Activated CD4-positive, alpha-beta T cell treated with anti-CD3 and anti-CD28 coated beads for 48 hours (primary cell): ENCODE measurements at places on chromosomes 7 and 10.

GRCh38 chr10:7481368-7481765, 70.5 kb upstream of the SFMBT2 start:
- no peak for DNase-seq

- DNase-seq = no peak
These were observed 66.5 kb upstream of the TCF7L2 start for GRCh38 chr10:112883360-112884178.

- DNase-seq = no peak
These were observed 148.4 kb downstream of the GRID1 start for GRCh38 chr10:86218160-86218559.

GRCh38 chr10:73601486-73601921, 10.4 kb upstream of the USP54 start:
- no peak for DNase-seq

DNA sequence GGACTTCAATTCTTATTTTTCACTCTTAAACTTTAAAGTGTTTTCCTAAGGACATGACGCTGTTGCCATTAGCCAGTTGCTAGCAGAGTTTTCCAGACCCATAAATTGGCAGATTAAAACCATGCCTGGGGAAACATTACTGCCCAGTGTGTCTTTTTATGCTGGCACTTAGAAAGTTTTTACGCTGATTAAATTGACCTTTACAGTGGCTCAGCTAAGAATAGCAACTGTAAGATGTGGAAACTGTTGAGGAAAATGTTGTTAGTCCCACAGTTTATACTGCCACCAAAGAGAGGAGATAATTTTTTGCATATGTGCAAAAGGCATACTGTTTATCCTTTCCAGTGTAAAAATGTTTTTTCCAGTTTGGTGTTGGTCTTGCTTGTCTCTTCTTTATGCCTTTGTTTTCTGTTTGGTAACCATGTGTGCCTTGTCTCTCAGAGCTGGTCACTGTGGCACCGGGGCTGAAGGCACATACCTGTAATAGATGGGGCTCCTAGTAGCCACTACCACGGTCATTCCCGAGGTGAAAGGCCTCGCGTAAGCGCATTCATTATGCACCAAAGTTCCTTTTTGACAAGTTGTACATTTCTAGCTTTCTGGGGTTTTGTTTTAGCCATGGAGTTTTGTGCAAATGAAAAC, 45.3 kb downstream of the CYP17A1 start:
- no peak for DNase-seq

GRCh38 chr7:128792471-128793180, 858 bp downstream of the CCDC136 start:
- DNase-seq = no peak

DNA sequence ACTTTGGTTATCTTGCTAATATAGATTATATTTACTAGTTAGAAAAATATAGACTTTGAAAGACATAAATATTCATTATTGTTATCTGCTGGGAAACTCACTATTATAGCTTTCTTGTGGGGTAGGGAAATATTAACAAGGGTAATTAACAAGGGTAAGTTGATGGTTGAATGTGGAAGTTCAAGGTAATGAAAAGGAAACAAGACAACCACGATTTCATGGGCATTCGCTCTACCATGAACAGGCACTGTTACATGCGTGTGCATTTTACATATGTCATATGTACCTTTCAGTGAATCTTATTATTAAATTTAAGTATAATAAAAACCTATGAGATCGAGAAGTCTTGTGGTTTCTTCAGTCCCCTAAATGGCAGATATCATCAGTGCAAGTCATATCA, 251.0 kb upstream of the IMMP2L start:
- DNase-seq = no peak

GRCh38 chr10:52322936-52323335, 8.9 kb downstream of the DKK1 start:
- DNase-seq = no peak

DNA sequence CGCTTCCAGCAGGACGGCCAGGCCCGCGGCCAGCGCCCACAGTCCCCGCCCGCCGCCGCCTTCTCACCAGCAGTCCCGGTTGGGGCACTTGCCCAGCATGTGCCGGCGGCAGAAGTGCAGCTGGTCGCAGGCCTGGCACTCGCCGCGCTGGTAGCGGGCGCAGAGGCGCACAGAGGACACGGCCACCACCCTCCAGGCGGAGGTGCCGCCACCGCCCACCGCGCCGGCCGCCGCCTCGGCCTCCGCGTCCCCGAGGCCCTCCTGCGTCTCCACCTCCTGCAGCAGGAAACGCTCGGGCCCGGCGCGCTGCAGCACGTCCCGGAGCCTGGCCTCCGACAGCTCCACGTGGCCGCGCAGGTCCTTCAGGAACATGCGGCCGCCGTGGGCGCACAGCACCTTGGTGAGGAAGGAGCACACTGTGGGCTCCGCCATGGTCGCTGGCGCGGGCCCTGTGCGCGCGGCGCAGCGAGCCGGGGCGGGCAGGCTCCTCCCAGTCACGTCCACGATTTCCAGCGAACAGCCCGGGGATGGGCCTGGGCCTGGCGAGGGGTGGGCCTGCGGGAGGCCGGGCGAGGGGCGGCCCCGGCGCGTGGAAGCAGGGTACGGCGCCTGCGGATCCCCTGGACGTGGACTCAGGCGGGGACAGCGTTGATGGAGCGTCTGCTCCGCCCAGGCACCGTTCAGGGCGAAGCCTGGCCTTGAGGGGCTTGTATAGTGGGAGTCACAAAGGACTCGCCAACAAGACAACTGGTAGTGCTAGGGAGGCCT, at the start of gene ZC3HAV1L:
Gene ZC3HAV1L, minus strand, starts transcription at position 457 of the 768 bp plus-strand sequence. Its CDS starts 25 bp downstream, at position 432.
- DNase-seq = peak; percentile 81

GRCh38 chr10:68023292-68023691, 51.8 kb downstream of the HERC4 start:
- DNase-seq = no peak

GRCh38 chr10:7233259-7233991, 177.4 kb downstream of the SFMBT2 start:
- DNase-seq = no peak

DNA sequence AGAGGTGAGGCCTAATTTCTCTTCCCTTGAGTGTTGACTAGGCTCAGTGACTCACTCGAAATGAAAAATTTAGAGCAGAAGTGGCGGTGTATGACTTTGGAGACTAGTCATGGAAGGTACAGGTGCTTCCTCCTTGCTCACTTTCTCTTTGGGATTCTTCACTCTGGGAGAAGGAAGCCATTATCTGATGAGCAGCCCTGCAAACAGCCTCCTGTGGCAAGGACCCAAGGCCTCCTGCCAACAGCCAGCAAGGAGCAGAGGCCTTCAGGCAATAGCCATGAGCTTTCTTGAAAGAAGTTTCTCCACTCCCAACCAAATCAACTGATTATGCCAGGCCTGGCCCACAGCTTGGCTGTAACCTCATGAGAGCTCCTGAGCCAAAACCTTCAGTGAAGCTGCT, 369.6 kb upstream of the VWC2 start:
- no peak for DNase-seq

DNA sequence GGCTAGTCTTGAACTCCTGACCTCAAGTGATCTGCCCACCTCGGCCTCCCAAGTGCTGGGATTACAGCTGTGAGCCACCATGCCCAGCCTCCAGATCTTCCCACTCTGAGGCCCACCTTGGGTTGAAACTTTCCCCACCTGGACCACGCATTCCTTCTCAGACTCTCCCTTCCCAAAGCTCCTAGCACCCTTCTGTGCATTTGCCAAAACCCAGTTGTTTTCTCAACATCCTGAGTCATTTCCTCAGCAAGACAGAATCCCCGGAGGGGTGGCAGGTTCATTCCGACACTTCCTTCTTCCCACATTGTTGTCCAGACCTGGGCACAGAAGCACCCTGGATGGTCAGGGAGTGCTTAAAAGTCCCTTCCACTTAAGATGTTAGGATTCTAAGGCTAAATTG, 28.9 kb downstream of the BAG3 start:
- no peak for DNase-seq

GRCh38 chr10:35503578-35503977, 101.6 kb upstream of the GJD4 start:
- no peak for DNase-seq

DNA sequence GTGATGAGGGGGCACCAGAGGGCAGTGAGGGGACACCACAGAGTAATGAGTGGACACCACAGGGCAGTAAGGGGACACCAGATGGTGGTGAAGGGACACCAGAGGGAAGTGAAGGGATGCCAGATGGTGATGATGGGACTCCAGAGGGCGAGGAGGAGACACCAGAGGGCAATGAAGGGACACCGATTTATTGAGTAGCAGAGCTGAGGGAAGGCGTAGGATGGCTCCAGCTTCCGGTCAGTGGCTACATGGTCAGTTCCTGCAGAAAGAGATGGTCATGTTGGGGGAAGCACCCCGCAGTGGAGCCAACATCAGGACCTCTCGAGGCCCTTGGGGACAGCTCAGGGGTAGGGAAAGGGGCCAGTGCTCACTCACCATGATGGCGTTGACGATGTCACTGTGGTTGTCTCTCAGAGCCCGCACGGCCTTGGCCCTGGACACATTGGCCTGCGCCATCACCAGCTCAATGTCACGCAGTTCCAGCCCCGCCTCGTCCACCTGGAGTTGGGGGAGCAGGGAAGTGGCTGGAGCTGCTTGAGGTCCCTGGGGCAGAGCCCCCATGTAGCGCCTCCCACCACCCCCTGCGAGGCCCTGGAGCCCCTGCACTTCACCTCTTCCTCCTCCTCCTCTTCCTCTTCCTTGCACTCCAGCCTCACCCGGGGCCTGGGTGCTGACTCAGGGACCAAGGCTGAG, 8.4 kb downstream of the NACAD start:
- DNase-seq = no peak

DNA sequence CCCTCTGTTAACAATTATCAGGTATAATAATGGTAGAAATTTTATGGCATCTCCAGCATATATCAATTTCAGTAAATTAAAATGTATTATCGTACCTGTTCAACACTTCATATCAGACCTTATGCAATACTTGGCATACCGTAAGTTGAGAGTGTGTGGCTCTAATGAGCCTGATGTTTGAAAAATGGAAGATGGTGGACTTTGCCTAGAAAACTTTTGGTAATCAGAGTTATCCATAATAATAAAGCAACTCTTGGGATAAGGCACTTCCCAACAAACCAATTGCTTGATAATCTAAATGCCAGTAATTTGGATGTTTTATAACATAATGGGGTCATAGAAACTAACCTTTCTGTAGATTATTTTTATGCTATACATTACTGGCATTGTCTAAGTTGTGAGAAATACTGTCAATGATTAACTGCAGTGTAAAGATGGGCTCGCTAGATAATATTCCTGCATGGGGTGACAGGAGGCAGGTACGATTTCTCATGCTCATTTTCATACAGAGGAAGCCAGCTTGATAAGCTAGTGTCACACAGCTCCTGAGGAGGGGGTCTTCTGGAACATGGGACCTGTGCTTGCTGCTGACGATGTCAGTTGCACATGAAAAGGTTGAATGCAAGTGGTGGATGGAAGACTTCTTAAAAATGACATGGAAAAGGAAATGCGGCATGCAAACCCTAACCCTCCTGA, 27.8 kb upstream of the DMBT1 start:
- DNase-seq = no peak

DNA sequence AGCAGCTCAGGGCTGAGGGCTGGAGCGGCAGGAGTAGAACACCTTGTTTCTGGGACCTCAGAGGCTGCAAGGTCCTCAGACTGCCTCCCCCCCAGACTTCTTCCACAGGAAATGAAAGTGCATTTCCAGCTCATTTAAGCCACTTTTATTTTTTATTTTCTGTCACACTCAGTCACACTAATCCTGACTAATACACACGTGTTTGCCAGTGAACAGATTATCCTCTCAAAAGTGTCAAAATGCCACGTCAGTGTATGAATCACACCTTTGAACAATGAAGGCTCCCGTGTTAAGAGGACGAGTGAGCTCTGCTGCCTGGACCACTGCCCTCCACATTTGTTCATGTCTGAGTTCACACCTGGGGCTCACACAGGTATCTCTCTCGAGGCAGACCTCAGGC, 488.5 kb downstream of the DNAJB6 start:
- DNase-seq = peak; percentile 24

DNA sequence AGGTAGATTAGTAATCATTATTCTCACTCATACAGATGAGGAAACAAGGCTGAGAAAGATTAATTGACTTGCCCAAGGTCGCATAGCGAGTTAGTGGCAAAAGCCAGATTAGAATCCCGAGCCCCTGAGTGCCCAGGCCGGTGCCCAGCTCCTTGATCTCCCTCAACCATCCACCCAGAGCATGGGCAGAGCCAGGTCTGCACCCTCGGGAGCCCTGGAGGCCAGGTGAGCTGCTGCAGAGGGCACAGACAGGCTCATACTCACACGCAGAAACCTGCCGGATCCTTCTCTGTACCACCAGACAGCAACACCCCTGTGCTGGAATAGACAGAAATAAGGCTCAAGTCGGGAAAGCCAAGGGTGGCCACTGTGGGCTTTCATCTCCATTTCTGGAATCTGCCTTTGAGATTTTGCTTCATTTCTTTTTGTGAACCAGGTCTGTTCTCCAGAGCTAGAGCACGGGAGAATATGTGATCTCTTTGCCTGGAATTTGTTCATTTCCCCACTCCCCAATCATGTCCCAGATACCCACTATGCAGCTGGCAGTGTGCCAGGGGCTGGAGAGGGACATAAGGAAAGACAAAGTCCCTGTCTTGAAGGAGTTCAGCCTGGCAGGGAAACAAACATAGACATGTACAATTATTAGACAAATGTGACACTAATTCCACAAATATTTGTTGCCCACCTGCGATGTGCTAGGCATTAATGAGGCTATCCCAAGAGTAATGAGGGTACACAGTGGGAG, 5.5 kb downstream of the AFAP1L2 start:
- no peak for DNase-seq

GRCh38 chr7:158102897-158103296, 484.7 kb downstream of the PTPRN2 start:
- no peak for DNase-seq

- DNase-seq = no peak
These were observed 140.3 kb downstream of the MAPK8 start for GRCh38 chr10:48446785-48447184.

GRCh38 chr7:112692333-112692732, 97.9 kb downstream of the TMEM168 start:
- DNase-seq = no peak

GRCh38 chr7:244974-245373, 45.0 kb upstream of the FOXL3 start:
- no peak for DNase-seq

DNA sequence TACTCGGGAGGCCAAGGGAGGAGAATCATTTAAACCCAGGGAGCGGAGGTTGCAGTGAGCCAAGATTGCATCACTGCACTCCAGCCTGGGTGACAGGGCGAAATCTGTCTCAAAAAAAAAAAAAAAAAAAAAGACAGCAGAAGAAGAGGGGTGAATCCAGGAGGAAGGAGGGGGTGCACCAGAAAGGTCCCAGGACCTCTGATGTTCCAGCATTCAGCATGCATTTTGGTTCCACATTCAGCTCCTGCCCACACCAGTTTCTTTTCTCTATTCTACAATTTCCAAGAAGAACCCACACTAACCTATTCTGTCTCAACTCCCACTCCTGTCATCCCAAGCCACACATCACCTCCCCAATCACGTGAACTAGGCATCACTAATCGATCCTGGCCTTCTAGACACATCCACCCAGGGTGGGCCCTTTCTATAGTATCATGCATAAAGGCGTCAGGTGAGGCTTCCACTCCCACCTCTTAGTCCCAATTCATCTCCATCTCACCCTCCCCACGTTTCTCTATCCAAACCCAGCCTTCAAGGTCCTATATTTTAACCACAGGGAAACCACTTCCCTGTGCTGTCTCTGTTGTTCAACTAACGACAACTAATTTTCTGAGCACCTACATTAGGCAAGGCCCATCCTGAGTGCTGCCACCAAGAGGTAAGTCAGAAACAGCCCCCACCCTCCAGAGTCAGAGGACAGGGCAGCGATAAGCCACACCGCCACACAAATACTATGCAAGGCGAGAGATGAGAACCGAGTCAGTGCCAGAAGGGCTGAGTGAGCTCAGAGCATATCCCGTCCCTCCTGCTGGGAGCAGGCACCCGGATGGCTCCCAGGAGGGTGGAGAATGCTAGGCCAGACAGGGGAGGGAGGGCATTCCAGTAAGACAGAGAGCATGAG, 2.2 kb downstream of the ANXA11 start:
- DNase-seq = peak; percentile 82
